ENCODE measurements at places on chromosomes 2 and 18. TPM values are rescaled to one million over a fixed set of nuclear protein-coding genes. Genes with fewer than 3 reads are reported as not detected.

The C2orf81 gene
- total RNA-seq = 1.6 TPM

The SERTAD2 gene
- 17.5 TPM for total RNA-seq

The FABP1 gene
- total RNA-seq = not detected

The IL1F10 gene
- not detected for total RNA-seq

The RAMP1 gene
- total RNA-seq = 8.1 TPM

The FKBP7 gene
- 1.8 TPM for total RNA-seq

The PMAIP1 gene
- 35.3 TPM for total RNA-seq

DNA sequence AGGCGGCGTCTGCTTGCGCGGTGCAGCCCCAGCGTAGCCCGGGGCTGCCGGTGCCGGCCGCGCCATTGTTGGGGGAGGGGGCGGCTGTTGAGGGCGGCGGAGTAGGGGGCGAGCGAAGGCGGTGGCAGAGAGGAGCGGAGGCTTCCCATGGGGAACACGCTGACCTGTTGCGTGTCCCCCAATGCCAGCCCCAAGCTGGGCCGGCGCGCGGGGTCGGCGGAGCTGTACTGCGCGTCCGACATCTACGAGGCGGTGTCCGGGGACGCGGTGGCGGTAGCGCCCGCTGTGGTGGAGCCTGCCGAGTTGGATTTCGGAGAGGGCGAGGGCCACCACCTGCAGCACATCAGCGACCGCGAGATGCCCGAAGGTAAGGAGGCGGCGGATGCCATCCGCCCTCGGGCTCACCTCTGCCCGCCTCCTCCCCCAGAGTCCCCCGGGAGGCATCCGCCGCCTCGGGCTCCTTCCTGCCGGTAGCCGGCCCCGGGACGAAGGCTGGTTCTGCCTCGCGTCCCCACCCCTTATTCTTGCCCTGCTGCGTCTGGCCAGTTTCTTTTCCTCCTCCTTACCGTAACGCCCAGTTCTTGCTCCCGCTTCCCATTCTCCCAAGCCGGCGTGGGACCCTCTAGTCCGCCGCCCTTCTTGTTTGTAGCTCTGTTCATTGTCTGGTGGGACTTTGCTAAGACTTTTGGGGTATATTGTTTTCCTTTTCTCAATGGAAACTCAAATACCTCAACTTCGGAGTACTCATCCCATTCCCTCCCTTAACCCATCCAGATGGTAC, 500 bp downstream of the CCNYL1 start:
- peak; percentile 67 for DNase-seq

GRCh38 chr2:234348081-234348480, 148.8 kb downstream of the ARL4C start:
- no peak for DNase-seq

DNA sequence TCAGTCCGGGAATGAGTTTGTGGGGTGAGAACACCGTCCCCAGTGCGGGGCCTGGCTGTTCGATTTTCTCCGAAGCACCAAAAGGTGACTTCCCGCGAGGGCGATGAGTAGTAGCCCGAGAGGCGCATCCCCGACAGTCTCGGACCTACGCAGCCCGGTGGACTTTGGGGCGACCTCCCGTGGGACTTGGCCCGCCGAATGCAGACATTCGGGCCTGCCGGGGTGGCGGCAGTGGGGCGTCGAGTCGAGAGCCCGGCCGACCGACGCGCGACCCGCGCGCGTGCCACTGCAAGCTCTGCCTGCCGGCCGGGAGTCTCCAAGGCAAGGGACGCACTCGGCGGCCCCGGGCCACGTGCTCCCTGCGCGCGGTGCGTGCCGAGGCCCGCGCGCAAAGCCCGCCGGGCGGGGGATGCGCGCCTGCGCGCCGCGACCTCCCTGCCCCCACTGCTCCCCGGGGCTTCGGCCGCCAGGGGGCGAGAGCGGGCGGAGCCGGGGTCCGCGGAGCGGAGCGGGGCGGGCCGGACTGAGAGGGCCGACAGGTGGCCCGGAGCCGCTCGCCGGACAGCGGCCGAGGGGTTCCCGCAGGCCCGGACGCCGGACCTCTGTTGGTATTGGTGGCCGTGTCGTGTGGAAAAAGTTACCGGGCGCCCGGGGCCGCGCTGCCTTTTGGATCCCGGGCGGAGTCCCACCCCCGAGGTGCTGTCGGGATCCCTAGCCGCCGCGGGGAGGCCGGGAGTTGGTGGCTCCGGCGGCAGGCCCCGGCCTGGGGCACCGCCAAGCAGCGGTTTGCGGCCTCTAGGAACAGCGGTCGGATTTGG, 1.9 kb downstream of the PTMA start:
- DNase-seq = peak; percentile 91

DNA sequence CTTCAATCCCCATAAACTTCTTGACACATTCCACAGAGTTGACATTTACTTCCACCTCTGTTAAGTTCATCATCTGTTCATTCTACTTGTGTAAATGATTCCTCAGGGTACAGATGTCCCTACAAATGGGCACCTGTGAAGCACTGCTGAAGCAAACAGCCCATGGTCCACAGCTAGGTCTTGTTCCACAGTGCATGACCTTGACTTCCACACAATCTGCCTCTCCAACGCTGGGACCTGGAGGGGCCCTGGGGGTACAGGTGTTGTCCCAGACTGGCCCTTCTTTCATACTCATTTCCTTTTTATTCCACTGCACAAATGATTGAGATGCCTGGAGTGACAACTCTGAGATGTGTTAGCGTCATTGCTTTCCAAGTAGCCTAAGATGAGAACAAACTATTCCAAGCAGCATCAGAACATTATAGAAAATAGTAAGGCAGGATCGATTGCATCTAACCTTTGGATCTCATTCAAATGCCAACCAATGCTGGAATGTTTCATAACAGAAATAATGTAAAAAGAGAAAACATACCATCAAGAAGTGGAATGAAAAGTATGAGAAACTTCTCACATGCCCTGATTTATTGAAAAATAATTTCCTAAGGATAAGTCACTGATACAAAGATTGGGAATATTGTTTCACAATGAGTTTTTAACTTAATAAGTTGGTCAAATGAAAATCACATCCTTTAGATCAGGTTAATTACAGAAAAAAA, 31.2 kb downstream of the PIEZO2 start:
- DNase-seq = no peak

- DNase-seq = no peak
Observed at GRCh38 chr2:21250673-21251072, 126.9 kb downstream of the TDRD15 start.

DNA sequence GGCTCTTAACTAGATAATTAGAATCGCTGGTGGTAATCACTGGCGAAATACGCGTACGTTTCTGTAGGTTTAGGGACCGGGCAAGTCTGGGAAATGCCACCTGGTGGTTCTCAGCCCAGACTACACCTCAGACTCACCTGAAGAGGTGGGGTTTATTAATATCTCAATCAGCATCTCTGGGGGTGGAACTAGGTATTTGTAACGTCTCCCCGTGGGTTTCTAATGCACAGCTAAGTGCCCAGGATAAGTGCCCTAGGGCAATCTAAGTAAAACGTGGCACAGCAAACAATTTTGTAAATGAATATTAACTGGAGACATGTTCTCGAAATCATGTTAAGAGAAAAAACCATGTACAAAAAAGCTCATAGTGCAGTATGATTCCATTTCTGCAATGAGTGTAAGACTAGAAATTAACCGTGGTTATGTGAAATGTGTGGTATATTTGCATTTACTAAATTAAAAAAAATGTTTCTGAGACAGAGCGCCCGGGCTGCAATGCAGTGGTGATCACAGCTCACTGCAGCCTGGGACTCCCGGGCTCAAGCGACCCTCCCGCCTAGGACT, 760 bp upstream of the CNOT11 start:
- DNase-seq = no peak

- no peak for DNase-seq
Observed at GRCh38 chr2:64477979-64478378, 24.0 kb downstream of the LGALSL start.

DNA sequence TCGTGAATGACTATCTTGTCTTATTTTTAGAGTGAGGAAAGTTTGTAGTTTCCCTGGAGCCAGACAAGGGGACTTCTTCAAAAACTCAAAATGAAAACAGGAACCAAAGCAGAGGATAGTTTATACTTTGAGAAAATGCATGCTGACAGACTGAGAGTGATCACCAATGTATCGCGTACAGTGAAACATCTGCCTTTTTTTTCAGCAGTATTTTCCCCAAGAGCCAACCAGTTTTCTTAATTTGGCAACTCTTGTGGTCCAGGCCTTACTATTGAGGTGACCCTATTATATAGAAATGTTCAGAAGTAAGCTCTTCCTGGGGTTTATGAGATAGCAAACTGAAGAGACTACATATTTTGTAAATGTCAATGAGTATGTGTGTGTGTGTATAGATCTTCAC, 153.7 kb upstream of the VRK2 start:
- no peak for DNase-seq

DNA sequence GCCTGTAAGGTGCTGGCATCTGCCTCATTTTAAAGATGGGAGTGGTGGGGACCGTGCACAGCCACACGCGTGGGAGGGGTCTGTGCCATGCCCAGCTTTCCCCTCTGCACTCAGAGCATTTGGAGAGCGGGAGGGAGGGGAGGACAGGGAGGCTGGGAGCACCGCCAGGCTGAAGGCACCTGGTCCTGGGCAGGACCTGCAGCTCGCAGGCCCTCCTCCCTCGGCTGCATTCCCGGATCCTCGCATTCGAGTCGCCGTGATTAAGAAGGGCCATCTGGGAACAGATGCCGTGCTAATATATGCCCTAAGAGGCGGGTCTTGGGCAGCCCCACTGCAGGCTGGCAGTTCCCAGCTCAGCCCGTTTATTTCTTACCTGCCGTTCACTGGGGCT, 84.0 kb downstream of the PTGR3 start:
- no peak for DNase-seq

- no peak for DNase-seq
Observed at GRCh38 chr18:79787865-79788733, 9.6 kb upstream of the KCNG2 start.

DNA sequence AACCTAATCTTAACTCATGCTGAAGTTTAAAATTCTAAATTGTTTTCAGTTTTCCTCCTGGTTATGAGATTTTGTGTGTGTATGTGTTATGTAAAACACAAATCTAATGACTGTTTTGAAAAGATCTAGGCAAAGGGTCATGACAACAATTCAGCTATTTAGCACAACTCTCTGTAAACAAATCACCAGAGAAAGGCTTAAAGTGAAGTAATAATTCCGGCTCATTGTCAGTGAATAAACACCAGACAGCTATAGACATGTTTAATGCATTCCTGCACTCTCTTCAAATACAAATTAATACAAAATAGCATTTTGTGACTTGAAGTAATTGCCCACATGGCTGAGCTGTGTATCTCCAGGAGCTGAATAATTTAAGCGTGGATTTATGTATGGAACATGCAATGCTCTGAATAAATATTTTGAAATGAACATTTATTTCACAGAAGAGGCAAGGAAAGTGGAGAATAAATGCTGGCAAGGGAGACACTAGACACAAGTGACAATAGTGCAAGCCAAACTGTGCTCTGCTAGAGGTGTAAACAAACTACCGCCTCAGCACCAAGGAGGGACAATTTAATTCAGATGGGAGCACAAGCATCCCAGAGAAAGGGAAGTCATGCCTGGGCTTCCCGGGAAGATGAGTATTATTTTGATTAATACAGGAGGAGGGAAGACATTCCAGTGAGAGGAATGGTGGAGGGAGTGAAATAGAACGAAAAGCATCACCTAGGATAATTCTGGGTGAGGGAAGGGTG, 133.6 kb upstream of the XPO1 start:
- no peak for DNase-seq

GRCh38 chr2:219570924-219571310, 422 bp downstream of the OBSL1 start:
- no peak for DNase-seq

GRCh38 chr2:211367711-211368110, 811.3 kb downstream of the CPS1 start:
- DNase-seq = no peak

Data from activated CD4-positive, alpha-beta memory T cell treated with anti-CD3 and anti-CD28 coated beads, Interleukin-2, amount 10 ng/mL, durations not matched to agents 7 days and 5 days (primary cell).